ENCODE measurements at places on chromosomes 11 and 22.

DNA sequence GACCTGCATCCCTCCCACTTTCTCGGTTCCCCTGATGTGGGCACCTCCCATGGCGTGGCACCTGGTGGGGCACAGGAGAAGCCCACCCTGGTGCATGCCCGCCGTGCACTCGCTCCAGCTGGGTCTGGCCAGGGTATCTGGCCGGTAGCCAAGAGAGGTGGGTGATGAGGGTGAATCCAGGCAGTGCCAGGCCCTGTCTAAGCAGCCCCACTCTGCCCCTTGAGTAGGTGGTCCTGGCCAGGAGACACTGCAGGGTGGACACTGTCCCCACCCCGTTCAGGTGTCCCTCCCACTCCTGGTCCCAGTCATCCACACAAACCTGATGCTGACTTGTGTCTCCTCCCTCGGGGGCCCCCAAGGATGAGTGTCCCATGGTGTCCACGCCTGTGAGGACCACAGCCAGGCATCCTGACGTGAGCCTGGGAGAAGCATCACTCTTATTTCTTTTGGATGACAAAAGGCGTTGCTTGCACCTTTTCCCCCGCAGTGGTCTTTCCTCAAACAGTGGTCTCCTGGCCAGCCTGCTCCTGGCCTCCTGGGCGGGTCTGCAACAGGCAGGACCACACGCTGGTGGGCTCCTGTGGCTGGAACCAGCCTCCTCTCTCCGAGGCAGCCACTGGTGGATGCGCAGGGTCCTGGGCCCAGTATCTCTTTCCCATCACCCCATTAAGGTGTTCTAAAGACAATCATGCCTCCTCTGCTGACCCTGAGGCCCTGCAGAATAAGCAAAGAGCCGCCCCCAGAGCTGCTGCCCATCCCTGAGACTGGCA is 922.3 kb downstream of the BRD1 start:
- no peak for DNase-seq

DNA sequence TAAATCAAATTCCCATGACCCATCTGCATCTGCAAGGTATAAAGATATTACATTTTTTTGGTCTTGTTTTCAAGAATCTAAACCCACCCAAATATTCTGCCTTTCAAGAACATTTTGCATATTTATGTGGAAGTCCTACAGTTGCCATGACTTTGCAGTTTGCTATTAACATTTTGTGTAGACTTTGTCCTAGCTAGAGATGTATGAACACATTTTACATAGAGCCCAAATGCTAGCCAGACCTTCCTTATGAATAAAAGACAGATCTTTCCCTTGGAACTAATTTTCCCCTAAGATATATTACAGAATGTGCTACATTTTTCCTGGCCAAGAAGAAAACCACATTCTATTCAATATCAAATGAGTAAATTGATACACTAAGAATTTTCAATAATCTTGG is 772.5 kb downstream of the KCNA4 start:
- DNase-seq: no peak

DNA sequence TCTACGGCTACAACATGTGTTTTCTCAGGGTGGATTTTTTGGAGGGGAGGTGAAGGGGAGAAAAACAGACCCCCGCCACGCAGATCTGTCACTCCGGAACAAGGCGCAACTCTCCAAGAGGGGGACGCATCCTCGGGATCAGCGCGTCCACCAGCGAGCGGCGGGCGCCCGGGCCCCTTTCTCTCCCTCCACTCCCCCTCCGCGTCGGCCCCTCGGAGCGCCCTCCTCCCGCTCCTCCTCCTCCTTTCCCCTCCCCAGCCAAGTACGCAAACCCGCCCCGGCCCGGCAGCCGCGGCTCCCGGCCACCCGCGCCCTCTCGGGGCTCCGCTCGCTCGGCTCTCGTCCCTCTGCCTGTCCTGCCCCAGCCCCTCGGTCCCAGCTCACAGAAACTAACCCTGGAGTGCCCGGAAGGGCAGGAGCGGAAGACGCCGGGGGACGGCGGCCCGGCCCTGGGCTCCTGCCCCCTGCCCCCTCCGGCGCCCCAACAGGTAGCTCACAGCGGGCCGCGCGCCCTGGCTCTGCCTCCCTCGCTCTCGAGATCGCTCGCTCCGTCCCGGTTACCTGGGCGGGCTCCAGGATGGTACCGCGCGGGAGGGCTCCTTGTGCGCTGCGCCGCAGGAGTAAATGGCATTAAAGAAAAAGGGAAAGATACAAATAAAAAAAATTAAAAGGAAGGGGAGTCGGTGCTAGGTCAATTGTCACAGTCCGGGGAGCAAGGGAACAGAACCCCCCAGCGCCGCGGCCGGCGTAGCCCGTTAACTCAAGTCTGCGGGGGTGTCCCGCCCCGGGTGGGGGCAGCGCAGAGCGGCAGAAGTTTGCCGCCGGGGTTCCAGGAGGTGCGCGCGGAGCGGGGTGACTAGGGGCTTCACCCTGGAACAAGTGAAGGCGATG is 131.4 kb upstream of the C11orf58 start:
- no peak for DNase-seq

DNA sequence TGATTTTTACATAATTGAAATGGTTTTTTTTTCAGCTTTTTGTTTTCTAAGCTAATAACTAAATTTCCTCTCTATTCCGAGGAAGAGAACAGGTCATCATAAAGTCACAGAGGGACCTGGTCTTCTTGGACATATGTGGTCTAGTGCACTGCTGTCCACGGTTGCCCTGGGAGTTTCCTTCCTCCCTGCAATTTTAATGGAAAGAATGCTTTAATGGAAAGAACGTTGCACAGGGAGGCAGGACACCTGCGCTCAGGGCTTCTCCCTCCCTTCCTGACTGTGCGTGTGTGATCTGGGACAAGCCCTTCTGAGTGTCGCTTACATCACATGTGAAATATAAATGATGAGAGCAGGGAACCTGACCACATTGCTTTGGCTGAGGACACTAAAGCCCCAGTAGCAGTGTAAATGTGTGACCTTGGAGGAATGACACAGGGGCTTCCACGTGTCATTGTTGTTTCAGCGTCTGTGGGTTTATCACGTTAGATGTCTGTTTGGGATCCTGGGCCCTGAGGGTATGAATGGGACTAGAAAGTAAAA is 93.2 kb downstream of the AMOTL1 start:
- no peak for DNase-seq

DNA sequence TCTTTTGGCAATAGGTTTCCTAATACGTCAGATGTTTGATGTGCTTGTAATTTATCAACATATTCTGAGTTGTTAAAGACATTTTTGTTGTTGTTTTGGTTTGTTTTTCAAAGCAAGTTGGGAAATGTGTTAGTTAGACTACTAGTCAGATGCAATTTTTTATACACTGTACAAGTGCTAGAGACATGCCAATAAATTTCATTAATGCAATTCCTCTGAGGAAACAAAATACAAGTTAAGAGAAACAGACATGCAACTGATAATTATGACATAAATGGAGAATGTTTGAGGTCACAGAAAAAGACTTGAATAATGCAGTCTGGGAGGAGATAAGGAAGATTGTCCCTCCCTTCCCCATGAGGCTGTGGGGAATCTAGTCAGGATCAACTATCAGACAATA is 5.9 kb downstream of the OR51T1 start:
- DNase-seq: no peak

DNA sequence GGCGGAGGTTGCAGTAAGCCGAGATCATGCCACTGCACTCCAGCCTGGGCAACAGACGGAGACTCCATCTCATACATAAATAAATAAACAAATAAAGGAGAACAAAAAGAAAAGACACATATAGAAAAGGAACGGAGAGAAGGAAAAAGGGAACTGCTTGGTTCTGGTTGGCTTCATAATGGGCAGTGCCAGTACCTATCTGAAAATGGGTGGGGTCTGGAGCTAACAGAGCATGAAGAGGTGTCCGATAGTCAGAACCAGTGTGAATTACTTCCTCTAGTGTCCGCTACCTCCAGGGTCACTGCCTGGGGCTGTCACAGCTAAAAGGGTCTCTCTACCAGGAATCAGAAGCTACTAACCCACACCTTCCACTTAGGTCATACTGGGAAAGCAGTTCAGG is 27.2 kb upstream of the TTC28 start:
- no peak for DNase-seq

DNA sequence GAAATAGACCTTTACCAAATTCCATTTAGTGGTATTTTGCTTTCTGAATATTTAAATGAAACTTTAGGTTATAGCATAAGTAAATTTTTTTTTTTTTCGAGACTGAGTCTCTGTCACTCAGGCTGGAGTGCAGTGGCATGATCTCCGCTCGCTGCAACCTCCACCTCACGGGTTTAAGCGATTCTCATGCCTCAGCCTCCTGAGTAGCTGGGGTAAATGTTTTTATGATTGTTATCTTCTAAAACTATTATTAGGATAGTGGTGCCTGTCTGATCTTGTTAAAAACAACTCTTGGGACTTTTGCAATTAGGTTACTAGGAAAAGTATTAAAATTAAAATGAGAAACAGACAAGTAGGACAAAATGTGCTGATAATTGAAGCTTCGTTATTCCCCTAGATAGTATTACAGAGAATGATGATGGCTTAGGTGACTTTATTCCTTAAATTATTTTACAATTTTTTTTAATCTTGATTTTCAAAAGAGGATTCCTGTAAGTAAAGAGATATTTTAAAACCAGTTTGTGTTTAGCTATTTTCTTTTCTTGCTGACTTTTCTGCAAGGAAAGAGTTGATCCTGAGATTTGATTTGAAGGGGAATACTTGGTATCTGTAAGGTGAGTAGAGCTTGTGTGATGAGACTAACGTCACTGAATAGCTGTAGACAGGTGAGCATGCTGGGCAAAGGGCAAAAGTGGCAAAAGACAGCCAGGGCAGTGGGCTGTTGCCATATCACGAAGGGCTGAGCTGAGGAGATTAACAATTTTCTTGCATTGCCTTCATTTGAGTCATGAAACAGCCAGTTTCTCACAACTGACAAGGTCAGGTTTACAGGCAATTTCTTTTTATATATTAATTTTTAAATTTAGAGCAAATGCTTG is 20.8 kb downstream of the CRKL start:
- DNase-seq: no peak

DNA sequence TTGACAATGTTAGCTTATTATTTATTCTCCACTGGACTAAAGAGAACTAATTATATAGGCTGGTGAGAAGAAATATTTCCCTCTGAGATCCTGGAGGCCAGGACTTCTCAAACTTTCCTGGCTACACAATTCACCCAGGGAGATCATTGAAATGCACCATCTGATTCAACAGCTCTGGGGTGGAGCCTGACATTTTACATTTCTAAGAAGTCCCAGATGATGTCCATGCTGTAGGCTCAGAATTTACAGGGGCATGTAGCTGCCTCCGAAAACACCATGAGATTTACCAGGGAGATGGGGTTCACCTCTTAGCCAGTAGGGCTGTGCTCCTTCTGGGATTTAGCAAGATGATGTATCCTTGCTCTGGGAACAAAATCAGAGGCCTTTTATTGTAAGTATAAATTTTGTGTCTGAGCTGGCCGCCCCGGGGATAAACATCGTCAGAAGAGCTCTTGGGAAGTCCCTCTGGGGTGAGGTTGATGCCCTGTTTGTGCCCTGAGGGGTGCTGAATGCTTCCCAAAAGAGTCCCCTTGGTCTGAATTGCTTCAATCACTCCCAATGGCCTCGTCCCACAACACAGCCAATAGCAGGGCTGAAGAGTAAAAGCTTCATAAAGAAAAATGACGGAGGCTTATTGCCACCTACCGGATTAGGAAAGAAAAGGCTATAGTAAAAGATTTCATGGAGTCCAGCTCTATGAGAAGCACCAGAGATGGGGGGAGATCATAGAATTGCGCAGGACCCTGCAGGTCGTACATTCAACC is 33.4 kb upstream of the API5 start:
- no peak for DNase-seq

DNA sequence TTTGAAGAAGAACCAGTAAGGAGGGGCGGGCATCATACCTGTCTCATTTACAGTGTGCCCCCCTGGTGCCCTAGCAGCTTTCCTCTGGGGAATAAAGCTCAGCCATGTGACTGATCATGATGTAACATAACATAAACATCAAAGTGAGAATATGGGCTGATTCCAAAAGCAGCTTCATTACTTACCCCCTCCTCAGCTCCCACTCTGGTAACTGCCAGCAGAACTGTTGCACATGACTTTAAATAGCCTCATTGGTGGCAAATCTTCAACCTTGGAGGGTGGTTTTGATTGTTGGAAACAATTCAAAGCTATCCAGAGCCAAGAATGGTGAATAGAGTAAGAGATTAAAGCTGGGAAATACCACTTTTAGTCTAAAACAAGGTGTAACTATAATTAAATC is 384.6 kb downstream of the BUD13 start:
- no peak for DNase-seq

DNA sequence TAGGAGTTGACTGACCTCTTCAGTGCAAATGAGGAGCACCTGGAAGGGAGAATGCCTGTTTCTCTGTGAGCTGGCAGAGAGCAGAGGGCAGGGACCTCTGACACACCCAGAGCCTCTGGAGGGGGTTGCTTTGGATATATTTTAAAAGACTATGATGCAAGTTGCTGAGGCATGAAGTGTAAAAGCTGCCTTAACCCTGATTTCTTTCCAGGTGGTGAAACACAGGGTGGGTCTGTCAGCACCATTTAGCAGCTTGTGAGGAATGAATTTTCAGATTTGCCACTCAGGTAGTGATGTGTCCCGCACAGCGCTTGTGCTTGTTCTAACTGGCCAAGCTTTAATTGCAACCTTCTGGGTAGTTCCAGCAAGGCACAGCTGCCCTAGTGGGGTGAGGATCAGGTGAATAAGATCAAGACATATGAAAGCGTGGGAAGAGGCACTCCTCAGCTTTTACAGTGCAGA is 90.2 kb downstream of the SWAP70 start:
- no peak for DNase-seq

GRCh38 chr22:50640857-50641647 is 13.1 kb upstream of the ARSA start:
- DNase-seq: no peak

GRCh38 chr11:12815129-12815480 is 140.9 kb downstream of the TEAD1 start:
- DNase-seq: no peak
